ENCODE measurements at places on chromosomes 2 and 18.
A peak's percentile ranks its signal among the peaks of the same experiment; 100 is the strongest.

DNA sequence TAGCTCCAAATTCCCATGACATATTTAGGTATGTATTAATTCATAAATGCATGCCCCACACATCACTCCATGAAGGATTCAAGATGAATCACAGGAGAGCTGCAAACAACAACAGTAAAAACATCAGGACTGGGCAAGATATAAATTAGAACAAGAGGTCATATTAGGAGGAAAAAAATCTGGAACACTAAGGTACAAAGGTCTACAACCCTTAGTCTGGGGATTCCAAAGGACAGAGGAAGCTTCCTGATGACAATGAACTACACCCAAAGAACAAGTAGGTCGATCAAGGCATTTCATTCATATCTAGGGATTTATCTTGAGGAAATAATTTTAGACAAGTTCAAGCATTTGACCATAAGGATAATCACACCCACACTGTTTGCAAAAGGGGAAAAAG, 14.5 kb downstream of the VPS4B start:
- peak; percentile 21 for DNase-seq

GRCh38 chr2:221068123-221068522, 504.0 kb downstream of the EPHA4 start:
- no peak for DNase-seq

DNA sequence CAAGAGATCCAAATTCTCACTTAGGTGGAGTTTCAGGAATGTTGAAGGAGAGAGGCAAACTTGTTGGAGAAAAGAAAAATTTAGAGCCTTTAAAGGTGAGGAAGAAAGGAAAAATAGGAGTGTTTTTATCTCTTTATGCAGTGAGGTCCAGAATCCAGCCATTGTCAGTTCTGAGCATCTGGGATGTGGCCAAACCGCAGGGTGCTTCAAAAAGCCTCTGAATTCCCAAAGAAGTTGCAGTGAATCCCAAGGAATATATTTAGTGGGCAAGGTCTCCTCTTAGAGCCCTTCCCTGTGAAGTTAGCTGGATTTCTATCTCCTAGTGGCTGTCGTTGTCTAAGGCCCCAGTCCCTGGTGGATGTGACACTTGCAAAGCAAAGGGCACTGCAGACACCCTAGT, 51.2 kb downstream of the MTCL1 start:
- no peak for DNase-seq

- no peak for DNase-seq
Measured at GRCh38 chr18:35088921-35089320, 47.7 kb downstream of the MAPRE2 start.

GRCh38 chr2:191038241-191038725, 24.3 kb upstream of the STAT1 start:
- DNase-seq, result peak; percentile 33

- no peak for DNase-seq
Measured at GRCh38 chr2:144759746-144760145, 239.8 kb upstream of the ZEB2 start.

GRCh38 chr2:30273574-30273929, 42.2 kb downstream of the LBH start:
- no peak for DNase-seq

DNA sequence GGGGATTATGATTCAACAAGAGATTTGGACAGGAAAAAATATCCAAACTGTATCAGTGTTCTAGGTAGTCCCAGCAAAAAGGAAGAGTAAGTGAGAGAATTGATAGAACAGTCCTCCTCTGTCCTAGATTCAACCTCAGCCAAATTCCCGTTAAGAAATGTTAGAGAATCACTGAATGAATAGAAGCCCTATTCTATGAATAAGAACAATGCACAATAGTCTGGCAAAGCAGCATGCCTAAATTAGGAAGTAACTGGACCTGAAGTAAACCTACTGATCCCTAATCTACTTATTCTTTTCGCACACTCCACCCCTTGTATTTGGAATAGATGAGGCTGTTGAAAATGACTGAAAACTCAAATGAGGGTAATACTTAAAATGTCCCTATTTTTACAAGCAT, 1665.5 kb downstream of the LRP1B start:
- DNase-seq, result no peak

- no peak for DNase-seq
Measured at GRCh38 chr18:27793013-27793785, 383.7 kb downstream of the CDH2 start.

DNA sequence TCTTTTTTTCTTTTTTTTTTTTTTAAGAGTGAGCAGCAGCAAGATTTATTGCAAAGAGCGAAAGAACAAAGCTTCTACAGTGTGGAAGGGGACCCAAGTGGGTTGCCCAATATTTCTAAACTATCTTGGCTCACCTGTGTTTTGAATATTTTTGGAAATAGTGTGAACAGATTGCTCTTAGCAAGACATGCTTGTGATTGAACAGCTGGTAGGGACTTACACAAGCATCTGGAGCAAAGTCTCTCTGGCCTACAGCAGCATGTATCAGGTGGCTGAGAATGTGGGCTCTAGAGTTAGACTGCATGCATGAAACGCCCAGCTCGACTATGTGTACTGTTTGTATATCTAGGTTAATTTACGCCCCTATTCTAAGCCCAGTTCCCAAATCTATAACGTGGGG, 40.3 kb upstream of the FBXO11 start:
- DNase-seq, result no peak

DNA sequence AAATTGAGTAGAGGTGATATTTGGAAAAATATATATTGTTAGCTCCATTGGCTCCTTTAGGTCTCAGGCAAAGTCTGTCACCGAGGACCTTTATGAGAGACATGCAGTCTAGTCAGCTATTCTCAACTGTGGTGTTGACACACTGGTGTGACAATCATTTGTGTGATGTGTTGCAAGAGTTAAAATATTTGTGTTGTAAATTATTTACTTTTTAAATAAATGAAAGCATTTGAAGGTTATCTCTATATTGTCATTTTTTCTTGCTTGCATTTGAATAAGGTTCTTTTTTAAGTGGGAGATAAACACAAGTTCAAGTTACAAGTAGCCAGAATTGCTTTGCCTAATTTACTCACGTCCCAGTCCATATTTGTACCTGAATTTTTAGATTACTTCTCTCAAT, 4.3 kb downstream of the REL start:
- DNase-seq, result peak; percentile 68

GRCh38 chr2:235950473-235950809, 217.7 kb downstream of the GBX2 start:
- no peak for DNase-seq

GRCh38 chr2:10493075-10493633, 45.0 kb upstream of the ODC1 start:
- no peak for DNase-seq

GRCh38 chr2:59303272-59303671, 1062.1 kb upstream of the FANCL start:
- no peak for DNase-seq

DNA sequence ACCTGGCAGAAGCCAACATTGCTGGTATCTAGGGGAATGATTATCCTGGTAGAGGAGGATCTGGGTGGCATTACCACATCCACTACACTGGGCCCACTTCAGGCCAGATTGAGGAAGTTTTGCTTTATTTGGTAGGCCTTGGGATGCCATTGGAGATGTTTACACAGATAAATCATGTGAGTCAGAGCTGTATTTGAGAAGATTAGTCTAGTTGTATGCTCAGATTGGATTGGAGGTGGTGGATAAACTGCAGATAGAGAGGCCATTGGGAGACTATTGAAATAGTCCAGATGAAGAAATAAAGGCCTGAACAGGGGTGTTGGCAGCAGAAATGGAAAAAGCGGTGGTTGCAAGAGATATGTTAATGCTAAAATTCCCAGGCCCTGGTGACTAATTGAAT, 81.5 kb downstream of the EFEMP1 start:
- no peak for DNase-seq

GRCh38 chr18:59547581-59548182, 149.5 kb downstream of the CCBE1 start:
- DNase-seq, result no peak

- no peak for DNase-seq
Measured at GRCh38 chr2:213740453-213740852, 456.2 kb downstream of the SPAG16 start.

DNA sequence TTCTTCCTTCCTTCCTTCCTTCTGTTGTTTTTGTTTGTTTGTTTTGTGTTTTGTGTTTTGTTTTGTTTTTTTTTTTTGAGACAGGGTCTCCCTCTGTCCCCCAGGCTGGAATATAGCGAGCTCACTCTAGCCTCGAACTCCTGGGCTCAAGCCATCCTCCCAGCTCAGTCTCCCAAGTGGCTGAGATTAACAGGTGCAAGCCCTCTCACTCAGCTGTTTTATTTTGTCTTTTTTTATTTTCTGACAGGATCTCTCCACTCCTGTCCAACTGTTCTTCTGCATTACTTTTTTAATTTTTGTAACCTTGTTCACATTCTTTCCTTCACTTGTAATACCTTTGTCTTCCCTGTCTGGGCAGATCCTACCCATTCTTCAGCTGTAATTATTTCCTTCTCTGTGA, 23.6 kb downstream of the MAP3K20 start:
- DNase-seq, result no peak

DNA sequence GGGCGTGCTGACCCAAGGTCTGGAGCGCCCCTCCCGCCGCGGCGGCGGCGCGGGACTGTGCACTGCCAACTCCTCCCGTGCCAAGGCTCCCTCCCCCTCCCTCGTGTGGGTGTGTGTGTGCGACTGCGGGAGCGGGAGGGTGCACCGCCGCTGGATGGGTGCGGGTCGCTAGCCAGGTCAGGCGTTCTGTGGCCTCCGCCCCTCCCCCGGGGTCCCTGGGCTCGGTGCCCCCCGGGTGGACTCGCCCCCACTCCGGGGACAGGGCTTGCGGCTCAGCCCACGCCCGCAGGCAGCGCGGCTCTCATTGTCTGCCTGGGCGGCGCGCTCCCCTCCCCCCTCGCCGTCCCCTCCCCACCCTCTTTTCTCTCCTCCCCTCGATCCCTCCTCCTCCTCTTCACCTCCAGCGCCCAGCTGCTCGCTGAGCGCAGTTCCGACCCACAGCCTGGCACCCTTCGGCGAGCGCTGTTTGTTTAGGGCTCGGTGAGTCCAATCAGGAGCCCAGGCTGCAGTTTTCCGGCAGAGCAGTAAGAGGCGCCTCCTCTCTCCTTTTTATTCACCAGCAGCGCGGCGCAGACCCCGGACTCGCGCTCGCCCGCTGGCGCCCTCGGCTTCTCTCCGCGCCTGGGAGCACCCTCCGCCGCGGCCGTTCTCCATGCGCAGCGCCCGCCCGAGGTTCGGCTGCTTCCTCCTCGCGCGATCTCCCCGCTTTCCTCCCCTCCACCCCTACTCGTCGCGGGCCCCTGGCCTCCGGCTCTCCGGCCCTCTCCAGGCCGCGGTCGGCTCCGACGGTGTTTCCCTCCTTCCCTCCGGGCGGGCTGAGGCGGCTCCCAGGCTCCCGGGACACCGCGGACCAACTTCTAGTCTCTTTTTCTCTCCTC, at the start of gene GATA6:
Gene GATA6 (plus strand): TSS at position 579 of the 878 bp plus-strand sequence. CDS start 1,556 bp downstream, outside the sequence.
- peak; percentile 18 for DNase-seq

DNA sequence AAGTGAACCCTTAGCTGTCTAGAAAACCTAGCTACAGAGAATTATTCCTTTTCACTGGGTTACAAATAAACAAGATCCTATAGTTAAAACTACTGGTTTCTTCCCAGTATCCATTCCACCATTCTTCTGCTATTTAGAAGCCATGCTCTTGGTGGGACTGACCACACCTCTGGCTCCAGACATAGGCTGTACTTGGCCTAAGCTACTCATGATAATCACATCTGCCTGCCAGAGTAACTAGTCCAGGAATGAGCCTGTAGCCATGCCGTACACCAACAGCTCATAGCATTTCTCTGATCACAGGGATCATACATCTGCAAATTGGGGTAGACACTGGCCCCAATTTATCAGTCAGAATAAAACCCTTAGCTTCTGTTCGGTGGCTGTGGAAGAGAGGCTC, 33.7 kb downstream of the NABP1 start:
- DNase-seq, result no peak

- DNase-seq, result no peak
Measured at GRCh38 chr18:58135183-58135641, 91.2 kb downstream of the NEDD4L start.

DNA sequence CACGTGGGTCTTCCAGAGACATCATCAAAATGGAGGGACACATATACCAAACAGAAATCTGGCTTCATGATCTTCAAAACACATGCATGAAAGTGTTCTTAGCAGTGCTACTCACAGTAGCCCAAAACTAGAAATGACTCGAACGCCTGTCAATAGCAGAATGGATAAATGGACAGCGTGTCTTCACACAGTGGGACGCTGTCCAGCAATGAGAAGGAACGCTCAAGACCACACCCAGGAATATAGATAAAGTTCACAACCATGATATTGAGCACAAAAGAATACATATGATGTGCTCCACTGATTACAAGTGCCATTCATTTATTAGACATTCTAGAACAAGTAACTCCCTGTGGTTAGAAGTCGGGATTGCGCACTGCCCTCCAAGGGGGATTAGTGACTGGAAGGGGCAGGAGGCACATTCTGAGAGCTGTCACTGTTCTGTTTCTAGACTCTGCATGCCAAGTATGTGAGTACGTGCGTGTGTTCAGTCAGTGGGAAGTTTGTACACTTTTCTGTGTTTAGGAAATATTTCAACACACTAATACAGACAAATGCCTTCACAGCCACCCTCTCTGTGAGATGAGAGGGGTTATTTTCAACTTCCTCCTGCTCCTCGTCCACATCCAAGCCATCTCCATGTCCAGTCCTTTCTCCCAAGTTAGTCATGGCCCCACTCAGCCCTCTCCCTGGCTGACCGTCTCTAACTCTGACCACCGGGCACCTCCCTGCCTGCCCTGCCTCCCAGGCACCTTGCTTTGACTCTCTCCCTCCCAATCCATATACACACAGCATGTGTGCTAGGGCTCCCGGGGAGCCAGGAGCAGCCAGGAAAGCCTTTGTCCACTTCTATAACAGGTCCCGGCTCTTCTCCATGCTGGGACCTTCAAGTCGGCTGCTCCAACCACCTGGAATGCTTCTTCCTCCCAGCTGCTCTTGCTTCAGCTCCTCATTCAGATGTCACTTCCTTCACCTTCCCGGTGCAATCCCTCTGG, 26.9 kb upstream of the TNS1 start:
- no peak for DNase-seq

- DNase-seq, result no peak
Measured at GRCh38 chr2:134119117-134119712, 134.7 kb upstream of the MGAT5 start.

- DNase-seq, result no peak
Measured at GRCh38 chr2:2530334-2530733, 199.3 kb upstream of the MYT1L start.

GRCh38 chr2:98771721-98772524, 41.0 kb upstream of the MGAT4A start:
- no peak for DNase-seq

- no peak for DNase-seq
Measured at GRCh38 chr2:201320257-201320656, 36.9 kb downstream of the FLACC1 start.
